ENCODE measurements at places on chromosomes 2 and 18.

GRCh38 chr2:71468279-71469015, 15.1 kb downstream of the DYSF start:
- DNase-seq, result no peak

GRCh38 chr2:18232731-18233438, 327.6 kb downstream of the RDH14 start:
- DNase-seq, result peak; percentile 3

DNA sequence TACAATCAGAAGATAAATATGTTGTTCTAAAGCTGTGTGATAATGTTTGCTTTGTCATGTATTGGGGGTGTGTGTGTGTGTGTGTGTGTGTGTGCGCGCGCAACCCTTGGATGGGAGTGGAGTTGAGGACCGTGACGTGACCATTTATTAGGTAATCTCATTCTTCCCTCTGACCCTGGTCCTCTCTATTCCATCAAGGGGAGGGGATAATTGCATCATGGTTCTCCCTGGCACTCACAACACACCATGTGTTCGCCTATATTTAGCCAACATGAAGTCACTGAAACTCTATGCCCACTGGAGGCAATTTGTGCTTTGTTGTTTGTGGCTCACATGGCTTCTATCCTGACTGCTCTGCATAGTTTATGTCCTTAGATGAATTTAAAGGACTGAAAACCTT, 79.8 kb upstream of the LRPPRC start:
- DNase-seq, result peak; percentile 73

DNA sequence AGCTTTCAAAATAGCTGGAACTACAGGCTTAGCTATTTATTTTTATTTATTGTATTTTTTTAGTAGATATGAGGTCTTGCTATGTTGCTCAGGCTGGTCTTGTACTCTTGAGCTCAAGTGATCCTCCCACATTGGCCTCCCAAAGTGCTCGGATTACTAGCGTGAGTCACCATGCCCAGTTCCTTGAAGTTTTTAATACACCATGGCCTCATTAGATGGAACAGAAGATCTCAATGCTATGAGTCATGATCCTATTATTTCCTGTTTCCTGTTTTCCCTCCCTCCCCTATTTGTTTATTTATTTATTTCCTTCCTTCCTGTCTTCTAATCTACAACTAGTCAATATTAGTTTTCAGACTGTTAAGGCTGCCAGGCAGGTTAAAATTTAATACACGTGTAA, 309.0 kb downstream of the CMPK2 start:
- DNase-seq, result peak; percentile 0

GRCh38 chr2:129922571-129923264, 56.7 kb upstream of the RAB6C start:
- DNase-seq, result no peak

- DNase-seq, result no peak
Measured at GRCh38 chr2:28239207-28239606, 153.5 kb upstream of the FOSL2 start.

DNA sequence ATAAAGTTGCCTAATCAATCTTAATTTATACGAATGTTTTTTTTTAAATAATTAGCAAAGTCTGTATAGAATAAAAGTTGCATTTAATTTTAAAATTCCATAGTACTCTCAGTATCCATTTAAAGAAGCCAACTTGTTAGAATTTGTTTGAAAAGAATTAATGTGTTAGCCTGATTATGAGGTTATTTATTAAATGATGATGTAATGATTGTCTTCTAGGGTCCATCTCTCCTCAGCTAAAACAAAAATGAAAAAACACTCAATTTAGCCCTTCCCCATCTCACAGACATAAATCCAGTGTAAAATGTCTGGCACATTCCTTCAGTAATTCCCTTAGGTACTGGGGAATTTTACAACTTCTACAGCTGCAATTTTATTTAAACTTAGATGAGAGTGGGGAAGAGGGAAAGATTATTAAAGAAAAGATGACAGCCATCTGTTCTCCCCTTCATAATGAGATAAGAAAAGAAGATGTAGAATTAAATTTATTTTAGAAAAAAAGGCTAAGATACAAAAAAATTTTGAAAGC, 68.6 kb downstream of the BARD1 start:
- DNase-seq, result no peak

- no peak for DNase-seq
Measured at GRCh38 chr2:207501802-207502576, 27.8 kb upstream of the CREB1 start.

- DNase-seq, result peak; percentile 57
Measured at GRCh38 chr18:58249712-58250111, 205.7 kb downstream of the NEDD4L start.

GRCh38 chr2:178679891-178680290, 127.3 kb downstream of the TTN start:
- no peak for DNase-seq

DNA sequence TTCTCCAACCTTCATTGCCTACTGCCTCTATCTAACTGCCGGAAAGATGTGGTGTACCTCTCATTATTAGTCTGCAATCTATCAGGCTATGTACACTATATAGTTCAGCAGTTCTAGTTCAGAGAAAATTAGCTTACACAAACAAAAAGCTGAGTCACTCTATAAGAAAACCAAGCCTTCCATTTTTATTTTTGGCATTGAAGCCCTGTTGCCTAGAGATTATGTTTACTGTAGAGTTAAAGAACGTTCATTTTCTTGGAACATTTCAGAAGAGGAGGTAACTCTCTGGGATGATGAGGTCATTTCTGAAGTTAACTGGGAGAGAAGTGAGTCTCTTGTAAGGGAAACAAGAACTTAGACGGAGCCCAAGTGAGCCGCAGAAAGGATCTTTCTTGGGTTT, 133.5 kb downstream of the FAM124B start:
- DNase-seq, result peak; percentile 94

- DNase-seq, result no peak
Measured at GRCh38 chr2:8676921-8677645, 4.8 kb upstream of the ID2 start.

DNA sequence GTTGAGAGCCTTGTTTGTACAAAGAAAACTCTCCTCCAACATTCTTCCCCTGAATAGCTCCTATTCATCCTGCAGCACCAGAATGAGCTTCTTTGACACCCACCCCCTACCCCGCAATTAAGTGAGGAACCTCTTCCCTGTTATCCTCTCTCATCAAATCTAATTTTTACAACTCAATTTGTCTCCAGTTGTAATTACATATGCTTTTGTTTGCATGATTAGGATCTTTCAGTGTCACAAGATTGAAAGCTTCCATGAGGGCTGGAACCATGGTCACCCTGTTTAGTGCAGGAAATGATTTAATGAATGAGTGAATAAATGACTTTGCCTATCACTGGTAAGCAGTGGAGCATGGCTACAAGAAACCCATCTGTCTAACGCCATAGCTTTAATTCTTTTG, 334.6 kb upstream of the KLHL29 start:
- DNase-seq, result no peak

- no peak for DNase-seq
Measured at GRCh38 chr18:67276638-67277037, 239.9 kb downstream of the DSEL start.

- DNase-seq, result peak; percentile 99
Measured at GRCh38 chr2:238518172-238518820, 91.6 kb downstream of the ASB1 start.

DNA sequence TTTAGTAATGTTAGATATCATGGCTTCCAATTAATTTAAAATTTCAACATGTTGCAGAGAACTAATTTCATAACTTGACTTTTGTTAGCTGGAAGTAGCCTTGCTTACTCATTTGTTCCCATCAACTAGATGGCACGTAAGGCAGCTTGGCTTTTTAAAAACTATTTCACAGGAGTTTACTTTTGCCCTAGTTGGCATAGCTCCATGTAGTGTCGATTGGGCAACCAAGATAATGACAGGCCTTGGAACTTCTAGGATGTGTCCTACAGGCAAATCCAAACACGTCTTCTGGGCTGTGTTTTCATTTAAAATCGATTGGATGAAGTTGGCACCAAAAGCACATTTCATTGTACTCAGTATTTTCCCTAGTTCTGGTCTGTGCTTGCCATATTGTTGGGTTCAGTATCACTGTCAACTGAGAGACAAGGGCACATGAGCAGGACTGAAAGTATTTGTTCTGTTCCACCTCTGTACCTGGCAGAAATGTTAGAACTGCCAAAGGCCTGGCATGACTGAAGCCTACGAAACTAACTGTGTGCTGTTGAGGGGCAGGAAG, 29.4 kb downstream of the HADHB start:
- peak; percentile 97 for DNase-seq

DNA sequence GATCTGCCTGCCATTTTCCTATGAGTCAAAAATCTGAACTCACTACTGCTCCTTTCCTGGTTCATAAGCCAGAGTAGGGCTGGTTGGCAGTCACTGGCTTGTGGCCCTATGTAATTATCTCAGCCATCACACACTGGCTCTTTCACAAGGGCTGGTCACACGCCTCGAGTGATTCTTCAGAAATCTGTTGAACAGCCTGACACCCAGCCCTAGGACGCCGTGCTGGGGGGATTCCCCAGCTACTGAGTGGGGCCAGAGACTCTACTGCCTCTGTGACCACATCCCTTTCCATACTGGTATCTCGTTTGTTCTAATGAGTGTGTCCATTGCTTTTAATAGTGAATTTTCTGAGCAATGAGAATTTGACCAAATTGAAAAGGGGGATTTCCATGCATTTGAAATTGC, 45.8 kb upstream of the RBM44 start:
- DNase-seq, result no peak

DNA sequence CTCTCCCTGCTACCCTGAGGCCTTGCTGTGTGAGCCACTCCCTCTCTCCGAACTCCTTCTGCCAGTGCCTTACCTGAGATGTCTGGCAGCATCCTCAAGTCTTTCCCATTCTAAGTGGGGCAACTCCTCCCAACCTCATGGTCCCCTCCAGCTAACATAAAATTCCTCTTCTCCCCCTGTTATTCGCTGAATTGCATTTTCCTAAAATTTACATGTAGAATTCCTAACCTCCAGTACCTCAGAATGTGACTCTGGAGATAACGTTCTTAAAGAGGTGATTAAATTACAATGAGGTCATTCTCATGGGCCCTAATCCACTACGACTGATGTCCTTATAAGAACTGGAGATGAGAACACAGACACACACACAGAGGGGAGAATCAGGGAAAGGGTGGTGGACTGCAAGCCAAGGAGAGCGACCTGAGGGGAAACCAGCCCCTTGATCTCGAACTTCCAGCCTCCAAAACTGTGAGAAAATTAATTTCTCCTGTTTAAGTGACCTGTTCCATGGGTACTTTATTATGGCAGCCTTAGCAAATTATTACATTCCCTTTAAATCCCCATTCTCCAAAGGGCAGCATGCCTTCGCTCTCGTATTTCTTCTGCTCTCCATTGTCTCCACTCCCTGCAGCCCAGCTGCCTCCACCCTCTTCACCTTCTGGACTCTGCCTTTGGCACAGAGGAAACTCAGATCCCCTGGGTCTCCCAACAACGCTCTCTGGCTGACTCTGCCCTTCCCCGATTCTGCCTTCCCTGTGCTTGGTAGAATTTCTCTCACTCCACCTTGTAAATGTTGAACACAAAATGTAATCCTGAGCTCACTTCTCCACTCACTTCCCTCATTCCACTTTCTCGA, 70.5 kb downstream of the TGIF1 start:
- DNase-seq, result no peak

DNA sequence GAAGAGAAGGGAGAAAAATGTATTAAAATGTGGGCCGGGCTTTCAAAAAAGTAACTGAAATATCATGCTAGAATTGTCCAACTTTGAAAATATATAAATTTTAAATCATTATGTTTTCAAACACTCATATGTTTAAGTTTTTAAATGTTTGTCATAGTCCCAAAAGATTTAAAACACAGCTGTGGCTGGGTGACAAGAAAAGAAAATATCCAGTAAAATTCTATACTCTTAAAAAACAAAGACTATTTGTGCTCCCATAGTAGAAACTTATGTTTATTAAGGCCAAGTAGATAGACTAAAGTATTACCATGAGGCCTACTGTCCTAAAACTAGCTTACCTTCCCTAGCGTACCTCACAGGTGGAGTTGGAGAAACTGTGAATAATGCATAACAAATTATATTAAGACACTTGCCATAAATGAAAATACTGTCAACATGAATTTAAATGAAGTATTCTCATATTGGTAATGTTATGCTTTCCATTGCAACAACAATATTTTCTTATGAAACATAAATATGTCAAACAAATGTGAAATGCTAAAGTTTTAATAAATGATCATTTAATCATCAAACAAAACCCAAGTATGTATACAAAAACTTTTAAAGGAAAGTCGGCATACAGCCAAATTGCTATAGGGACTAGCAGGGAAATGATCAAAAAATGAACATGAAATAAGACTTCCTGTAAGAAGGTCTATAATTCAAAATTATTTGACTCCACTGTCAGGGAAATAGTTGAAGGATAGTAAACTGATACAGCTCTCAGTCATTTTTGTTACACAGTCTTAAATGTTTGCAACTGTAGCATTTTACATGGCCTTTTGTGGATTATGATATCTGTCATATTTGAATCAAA, 13.4 kb downstream of the MEIS1 start:
- no peak for DNase-seq

- no peak for DNase-seq
Measured at GRCh38 chr2:143452817-143453451, 323.7 kb downstream of the ARHGAP15 start.

- DNase-seq, result no peak
Measured at GRCh38 chr18:76752400-76752799, 70.0 kb upstream of the ZNF236 start.

DNA sequence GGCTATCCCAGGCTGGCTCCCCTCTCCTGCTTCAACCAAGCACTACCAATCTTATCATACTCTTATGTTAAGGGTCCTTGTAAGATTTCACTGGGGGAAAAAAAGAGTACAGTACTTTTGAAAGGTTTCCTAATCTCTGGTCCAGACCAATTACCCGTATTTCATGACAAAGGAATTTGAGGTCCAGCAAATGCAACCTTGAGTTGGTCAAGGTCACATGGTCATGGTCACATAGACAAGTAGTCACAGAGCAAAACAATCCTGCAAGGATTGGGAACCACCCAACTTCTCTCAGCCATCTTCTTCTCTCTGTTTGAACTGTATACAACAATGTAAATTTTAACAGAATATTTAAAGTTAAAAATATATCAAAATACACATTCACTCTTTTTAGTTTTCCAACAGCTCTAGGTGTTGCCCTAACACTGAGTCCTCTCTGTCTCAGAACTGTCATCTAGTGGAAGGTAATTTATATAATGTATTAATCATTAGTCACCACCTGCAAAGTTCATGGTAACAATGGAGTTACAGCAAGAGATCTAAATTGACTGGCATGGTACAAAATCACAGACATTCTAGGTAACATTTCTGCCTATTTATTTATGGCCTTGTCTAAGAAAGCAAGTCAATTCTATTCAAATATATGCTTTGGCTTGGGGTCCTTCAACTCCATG, 21.5 kb downstream of the DTNB start:
- no peak for DNase-seq

All from fibroblast of mammary gland (primary cell).